Fibroblast of skin of back (primary cell): ENCODE measurements at places on chromosomes 13 and 19.
A peak's percentile ranks its signal among the peaks of the same experiment; 100 is the strongest.

GRCh38 chr19:2888731-2889224 lies 11.9 kb upstream of the ZNF57 start:
- DNase-seq: no peak

DNA sequence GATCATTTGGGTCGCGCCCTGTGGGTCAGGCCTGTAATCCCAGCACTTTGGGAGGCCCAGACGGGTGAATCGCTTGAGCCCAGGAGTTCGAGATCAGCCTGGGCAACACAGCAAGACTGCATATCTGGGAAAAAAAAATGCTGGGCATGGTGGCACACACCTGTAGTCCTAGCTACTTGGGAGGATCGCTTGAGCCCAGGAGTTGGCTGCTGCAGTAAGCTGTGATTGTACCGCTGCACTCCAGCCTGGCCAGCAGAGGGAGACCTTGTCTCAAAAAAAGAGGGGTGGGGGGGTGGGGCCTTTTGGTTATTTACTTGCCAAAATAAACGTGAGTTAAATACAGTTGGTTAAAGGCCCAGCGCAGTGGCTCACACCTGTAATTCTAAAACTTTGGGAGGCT lies 9.8 kb upstream of the ZNF544 start:
- no peak for DNase-seq

DNA sequence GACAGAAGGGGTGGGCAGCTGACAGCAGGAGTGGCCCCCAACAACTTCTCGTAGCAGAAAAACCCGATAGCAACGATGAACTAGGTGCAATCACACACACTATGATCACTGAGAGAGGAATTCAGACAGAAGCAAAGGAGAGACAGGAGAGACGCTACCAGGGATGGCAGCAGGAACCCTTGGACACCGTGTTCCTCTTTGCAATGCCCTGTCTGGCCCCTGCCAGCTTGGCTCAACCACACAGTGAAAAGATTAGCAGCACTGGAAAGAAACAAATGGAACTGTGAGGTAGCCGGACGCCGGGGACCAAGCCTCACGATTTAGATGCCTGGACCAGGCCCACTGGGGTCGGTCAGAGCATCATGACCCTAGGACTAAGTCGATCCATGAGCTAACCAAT lies 23.6 kb downstream of the DCAF15 start:
- no peak for DNase-seq

DNA sequence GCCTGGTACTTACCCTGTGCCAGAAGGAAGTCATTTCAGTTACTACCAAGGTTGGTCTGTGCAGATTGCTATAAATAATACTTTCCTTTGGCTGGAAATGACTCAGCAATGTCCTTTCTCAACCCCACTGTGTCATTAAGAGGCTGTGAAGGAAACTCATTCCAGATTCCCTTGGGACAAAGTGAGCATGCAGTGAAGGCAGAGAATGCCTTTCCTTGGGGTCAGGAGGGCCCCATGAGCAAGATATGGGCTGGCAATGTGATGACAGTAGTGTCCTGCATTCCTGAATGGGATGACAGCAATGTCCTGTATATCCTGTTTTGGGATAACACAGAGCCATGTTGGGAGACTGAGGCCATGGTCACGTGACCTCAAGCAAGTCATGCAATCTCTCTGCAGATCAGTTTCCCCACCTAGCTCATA lies 213.1 kb upstream of the TMTC4 start:
- DNase-seq: peak; percentile 98

DNA sequence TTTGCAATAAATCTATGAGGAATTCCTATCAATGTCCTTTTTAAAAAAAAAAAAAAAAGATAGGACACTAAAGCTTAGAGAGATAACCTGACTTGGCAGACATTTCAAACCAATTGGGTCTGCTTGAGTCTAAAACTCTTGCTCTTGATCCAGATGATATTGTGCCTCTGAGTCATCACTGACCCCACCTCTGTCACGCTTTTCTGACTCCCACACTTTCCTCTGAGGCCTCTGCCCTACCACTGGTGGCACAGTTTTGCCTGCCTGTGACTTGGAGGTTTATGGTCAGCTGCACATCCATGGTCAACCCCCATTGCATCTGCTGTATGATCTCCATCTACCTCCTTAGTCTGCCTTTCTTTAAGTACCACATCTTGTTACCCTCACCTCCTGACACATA lies 328.7 kb downstream of the SPRY2 start:
- DNase-seq: no peak

GRCh38 chr19:20423381-20424197 lies 142.0 kb downstream of the ZNF737 start:
- DNase-seq: peak; percentile 59

DNA sequence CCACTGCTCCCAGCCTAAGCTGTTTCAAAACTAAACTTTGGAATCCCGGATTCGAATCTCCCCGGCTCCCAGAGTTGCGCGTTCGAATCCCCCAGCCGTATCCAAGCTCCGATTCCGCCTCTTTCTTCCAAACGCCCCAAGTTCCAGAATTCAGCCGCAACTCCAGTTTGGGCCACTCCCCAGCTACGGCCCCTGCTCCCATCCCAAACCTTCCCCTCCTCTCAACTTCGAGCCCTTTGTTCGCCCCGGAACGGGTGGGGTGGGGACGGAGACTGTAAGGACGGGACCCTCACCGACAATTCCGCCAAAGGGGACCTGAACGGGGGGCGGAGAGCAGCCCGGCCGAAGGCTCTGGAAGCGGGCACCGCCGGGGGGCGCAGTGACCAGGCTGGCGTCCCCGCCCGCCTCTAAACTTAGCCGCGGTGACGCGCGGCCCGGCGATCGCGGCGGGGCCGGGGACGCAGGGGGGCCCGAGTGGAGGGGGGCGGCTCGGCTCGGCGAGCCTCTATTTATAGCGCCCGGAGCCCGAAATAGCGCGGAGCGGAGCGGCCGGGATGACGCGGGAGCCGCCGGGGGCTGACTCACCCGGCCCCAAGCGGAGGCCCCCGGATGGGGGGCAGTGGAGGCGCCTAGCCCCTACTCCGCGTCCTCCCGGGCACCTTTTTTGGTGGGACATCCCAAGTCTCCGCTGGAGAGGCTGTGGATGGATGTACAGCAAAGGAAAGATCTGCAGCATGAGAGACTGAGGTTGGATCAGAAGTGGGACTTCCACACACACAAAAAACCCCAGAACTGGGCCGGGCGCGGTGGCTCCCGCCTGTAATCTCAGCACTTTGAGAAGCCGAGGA lies 4.9 kb upstream of the ERCC1 start:
- DNase-seq: peak; percentile 83

DNA sequence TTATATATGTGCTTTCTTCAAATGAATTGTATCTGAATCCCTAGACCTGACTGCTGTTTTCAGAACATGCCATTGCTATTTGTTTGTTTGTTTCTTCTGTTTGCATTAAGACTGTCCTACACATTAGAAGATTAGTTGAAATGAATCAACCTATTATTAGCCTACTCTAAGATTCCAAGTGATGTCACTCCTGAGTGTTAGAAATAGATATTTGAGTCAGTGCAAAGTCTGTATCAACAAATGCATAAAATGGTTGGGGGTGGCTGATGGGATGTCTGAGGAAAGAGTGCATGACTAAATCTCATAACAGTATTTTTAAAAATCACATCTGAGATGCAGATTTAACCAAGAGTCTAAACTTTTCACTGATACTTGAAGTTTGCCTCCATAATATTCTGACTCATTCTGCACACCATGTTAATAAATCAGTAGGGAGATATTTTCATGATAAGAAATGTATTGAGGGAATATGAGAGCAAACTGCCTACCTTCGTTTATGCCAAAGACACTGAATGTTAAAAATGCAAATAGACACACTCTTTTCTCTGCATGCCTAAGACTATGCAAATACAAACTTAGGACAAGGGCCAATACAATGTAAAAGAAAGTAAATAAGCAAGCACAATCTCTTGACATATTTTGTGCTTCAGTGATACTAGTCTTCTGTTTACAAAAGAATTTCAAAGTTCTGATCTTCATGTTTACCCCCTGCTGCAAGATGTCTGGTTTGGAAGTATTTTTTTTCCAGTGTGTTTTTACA lies 253.3 kb downstream of the LIG4 start:
- peak; percentile 0 for DNase-seq

- DNase-seq: peak; percentile 38
Observed at GRCh38 chr13:113548171-113548641, 36.3 kb upstream of the TFDP1 start.

DNA sequence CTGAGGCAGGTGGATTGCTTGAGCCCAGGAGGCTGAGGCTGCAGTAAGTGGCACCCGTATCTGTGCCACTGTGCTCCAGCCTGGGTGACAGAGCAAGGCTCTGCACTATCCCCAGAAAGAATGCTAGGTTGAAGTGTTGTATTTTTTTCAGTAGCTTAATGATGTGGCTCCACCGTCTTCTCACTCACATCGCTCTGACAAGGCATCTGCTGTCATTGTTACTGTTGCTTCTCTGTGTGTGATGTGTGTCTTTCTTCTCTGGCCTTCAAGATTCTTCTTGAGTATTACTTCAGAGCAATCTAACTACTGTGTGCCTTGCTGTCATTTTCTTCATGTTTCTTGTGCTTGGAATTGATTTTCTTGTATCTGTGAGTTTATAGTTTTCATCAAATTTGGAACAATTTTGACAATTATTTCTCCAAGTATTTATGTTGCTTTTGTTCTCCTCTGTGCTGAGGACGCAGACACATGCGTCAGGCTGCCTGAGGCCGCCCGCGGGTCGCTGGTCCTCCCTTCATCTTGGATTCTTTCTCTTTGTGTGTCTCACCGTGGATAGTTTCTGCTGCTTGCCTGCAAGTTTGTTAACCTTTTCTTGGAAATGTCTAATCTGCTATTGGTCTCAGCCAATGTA lies 10.8 kb downstream of the ADPRHL1 start:
- no peak for DNase-seq

- no peak for DNase-seq
Observed at GRCh38 chr19:48368936-48369335, 4.8 kb downstream of the SYNGR4 start.

- no peak for DNase-seq
Observed at GRCh38 chr19:37929355-37929923, 22.4 kb downstream of the SIPA1L3 start.

DNA sequence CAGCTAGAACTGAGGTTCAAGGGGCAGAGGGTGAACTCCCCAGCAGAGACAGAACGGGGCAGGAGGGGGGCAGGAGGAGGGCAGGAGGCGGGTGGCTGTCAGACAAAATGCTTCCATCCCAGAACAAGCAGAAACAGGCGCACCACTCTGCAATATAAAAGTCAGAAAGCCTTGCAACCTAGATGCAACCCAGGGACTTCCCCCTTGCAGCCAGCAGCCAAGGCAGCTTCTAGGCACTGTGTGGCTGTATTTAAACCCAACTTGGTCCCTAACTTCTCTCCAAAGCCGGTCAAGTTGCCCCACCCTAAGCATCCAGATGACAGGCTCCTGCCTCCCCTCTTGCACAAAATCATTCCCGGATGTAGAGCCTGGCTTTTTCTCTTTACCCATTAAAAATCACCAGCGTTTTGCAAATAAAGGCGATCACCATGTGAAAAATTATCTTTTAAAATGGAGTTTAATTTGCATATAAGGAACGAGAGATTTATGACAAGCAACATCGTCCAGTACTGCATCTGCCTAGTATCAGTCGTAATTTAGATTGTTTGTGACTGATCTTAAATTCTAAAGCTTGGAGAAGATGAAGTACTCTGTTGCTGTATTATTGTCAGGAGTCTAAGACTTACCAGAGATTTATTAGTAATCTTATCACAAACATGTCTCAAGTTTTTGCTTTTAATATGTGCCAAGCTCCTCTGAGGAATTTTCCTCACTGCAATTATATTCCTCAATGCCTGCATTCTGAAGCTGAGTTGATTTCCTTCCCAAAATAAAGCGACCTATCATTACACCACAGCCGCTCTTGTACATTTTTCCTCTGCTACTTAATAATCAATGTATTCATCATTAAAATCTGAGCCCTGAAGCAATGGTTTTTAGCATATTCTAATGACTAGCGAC lies 307.1 kb upstream of the ZNF507 start:
- DNase-seq: no peak

DNA sequence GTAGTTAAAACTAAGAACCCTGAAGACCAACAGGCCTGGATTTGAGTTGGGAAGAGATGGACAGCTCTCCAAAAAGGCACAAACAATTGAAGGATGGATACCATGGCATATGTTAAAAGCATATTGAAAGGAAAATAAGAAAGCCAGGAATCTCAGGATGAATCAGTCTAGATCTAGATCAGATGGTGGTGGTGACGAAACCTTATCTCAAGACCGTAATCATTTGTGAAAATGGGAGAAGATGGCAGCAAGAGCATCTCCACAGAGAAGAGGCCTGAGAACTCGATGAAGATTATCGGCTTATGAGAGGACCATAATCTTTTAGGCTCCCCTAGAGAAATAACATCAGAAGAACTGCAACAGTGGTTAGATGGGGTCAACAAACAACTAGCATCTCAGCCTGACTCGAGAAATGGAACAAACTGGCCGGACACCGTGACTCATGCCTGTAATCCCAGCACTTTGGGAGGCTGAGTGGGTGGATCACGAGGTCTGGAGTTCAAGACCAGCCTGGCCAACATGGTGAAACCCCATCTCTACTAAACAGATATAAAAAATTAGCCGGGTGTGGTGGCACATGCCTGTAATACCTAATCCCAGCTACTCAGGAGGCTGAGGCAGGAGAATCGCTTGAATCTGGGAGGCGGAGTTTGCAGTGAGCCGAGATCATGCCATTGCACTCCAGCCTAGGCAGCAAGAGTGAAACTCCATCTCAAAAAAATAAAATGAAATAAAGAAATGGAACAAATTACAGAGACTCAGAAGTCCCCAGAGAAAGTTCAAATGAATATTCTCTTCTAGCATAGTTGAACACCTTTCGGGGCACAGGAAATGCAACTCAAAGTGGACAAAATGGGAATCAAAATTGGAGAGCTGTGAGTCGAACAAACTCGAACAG lies 47.6 kb downstream of the FOXO1 start:
- DNase-seq: no peak

- DNase-seq: peak; percentile 9
Observed at GRCh38 chr13:110856942-110857835, 57.7 kb downstream of the ANKRD10 start.

DNA sequence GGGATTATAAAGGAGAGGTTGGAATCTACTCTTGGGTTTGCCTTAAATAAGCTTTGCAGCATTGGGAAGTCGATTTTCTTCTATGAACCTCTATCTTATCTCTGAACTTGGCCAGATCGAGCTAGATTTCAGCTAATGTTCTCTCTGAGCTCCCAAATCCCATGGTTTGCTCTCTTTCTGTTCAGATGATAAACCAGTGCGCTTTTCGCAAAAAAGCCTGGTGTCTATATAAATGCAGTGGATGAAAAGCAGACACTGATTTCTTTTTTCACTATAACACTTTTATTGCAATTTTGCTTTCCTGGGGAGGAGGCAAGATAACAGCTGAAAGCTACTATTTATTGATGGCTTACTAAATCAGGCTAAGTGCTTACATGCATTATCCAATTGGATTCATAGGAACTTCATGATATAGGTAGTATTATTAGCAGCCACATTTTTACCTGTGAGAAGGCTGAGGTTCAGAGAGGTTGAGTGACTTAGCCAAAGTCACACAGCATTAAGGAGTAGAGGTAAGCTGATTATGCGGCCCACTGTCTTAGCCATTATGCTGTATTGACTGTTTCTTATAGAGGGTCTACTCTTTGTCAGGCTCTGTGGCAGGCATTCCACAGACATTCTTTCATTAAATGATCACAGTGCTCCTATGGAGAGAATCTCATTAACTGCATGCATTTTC lies 58.9 kb downstream of the RFC3 start:
- no peak for DNase-seq
